ENCODE measurements at places on chromosomes 7 and 10.

- DNase-seq: peak; percentile 30
Measured at GRCh38 chr10:103451091-103451813, 918 bp downstream of the CALHM2 start.

DNA sequence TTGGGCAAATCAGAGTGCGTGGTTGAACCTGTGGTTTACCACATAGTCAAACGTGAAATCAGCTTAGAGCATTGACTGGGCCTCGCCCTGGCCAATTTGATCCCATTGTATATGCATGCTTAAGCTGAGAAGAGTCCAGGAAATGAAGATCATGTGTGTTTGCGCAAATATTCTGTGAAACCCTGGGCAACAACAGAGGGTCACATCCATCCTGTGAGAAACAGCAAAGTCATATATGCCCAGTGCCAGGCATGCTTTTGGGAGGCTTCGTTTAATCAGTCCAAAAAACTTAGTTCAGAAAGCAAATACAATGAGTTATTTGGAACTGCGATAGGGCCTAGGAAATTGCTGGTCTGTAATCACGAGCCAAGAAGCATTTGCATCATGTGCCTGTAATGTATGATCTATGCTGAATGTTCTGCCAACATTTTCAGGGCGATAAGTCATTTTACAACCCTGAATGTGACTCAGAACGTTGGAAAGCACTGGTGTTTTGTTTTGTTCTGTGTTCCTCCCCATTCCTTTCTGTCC, 412.1 kb upstream of the CELF2 start:
- no peak for DNase-seq

DNA sequence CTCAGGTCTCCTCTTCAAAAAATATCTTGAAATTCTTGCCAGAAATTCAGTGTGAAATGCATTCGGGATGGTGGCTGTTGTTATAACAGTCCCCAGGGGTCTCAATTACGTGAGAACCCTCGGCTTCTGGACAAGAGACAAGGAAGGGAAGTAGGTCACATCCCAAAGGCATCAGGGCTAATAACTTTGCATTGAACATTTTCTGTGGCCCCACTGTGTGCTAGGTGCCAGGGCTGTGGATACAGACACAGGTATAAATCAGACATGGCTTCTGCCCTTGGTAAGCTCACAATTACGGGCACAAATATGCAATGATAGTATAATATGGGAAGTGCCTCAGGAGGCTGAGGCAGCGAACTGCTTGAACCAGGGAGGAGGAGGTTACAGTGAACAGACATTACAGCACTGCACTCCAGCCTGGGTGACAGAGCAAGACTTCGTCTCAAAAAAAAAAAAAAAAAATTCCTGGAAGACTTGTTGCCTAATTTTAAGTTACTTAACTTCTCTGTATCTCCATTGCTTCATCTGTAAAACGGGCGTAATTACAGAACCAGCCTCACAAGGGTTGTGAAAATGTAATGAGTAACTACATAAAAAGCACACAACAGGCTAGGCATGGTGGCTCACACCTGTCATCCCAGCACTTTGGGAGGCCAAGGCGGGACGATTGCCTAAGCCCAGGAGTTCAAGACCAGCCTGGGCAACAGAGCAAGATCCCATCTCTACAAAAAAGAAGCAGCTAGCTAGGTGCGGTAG, 2.5 kb upstream of the RHBDD2 start:
- DNase-seq: no peak

DNA sequence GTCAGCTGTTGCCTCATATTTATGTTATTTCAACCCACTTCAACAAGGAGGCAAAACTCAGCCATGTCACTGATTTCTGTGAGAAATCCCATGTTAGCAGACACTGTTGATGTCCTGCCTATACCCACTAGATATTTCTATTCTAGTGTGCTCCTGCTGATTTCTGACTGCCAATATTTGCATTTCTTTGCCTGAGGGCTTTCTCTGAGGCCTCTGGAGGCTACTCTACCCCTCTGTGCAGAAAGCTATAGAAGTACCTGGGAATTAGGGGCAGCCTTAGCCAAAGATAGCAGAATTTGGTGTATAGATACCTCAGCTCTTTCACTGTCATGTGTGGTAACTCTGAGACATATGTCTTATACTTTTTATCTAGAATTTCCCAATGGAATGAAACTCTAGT, 348.8 kb downstream of the SORCS3 start:
- no peak for DNase-seq

DNA sequence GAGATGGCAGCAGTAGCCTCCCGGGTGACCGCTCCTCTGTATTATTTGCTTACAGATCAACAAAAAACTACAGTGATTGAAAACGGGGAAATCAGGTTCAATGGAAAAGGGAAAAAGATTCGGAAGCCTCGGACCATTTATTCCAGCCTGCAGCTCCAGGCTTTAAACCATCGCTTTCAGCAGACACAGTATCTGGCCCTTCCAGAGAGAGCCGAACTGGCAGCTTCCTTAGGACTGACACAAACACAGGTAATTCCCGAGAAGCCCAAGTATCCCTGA, 2.2 kb downstream of the DLX6 start:
- no peak for DNase-seq

DNA sequence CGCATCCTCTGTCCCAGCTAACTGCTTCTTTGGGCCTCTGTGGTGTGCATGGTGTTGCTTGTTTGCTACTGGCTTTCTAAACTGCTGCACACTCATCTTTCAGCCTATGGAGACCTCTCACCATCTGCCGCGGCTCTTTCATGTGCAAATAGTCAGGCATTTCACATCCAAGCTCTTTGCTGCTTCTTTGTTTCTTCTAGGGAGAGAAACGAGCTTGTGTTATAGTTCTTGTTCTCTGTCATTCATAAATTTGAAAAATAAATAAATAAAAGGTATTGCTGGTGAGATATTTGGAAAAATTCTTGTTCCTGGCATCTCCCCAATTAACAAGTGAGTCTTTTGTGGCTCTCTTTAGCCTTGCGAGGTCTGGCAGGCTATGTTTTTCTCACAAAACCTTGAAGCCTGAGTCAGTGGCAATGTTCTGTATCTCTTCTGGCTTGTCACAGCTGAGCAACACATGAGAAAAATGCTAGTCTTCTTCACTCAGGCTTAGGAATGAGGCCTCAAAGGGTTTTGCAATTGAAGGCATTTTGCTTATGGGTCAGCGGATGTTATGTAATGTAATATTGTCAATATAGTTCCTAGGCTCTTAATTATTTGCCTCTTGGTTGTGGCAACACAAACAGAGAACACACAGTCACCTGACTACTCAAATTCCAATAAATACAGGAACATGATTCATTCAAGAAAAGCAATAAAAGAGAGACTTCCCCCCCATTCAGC, 274.0 kb downstream of the FRMD4A start:
- DNase-seq: no peak

- no peak for DNase-seq
Measured at GRCh38 chr10:110392868-110393740, 88.4 kb upstream of the SMNDC1 start.

DNA sequence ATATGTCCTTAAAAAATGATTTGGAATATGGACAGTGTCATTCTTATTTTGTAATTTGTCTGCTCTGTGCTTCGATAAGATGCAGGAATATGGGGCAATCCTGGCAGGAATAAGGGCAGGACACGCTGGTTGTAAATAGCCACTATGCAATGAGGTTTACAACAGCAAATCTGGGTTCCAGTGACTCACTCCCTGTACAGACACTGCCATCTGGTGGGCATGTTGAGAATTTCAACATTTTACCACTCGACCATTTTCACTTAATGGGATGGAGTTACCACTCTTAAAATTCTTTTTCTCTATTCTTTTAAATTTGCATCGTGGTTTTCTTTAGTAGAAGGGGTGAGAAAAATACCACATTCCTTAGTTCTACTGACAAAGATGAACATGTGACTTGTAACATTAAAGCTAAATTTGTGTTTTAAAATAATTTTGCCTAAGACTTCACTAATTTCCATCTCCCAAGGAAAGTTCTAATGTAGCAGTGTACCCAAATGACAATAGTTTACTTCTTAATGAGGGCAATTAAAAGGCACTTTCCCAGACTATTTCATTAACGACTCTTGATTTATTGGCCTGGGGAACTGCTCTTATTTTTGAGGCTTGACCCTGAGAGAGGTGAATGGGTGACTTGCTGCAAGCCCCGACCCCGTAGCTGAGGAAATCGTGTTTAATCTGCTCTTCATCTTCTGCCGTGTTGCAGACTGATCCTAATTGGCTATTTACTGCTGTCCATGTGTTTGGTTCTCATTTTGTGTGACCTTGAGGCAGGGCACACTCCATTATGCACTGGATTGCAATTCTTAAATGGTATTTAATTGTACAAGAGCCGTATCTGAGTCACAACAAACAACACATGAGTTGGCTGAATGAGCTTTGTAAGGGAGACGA, 173.6 kb upstream of the IMMP2L start:
- no peak for DNase-seq

- no peak for DNase-seq
Measured at GRCh38 chr10:126123466-126123865, 227.1 kb downstream of the FANK1 start.

GRCh38 chr7:18511351-18512140, 16.0 kb downstream of the HDAC9 start:
- DNase-seq: no peak

DNA sequence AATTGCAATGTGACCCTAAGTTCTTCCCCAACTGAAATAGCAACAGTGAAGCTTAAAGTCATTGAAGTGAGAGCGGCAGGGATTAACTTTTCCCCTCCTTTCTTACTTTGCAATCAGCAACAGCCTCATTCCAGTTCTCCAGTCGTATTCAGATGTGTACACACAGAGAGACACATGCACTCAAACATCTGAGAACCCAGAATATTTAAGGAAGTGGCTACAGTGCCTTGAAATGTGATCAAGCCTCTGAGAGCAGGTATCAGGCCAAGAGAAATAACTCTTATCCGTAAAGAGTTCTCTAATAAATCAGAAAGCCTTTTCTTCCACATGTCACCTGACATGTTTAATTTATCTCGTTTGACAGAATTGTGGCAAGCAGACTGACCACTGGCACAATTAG, 388.9 kb upstream of the NPVF start:
- no peak for DNase-seq

GRCh38 chr7:33251301-33251700, 121.9 kb downstream of the BBS9 start:
- no peak for DNase-seq

- DNase-seq: no peak
Measured at GRCh38 chr10:77207828-77208185, 429.8 kb downstream of the KCNMA1 start.

DNA sequence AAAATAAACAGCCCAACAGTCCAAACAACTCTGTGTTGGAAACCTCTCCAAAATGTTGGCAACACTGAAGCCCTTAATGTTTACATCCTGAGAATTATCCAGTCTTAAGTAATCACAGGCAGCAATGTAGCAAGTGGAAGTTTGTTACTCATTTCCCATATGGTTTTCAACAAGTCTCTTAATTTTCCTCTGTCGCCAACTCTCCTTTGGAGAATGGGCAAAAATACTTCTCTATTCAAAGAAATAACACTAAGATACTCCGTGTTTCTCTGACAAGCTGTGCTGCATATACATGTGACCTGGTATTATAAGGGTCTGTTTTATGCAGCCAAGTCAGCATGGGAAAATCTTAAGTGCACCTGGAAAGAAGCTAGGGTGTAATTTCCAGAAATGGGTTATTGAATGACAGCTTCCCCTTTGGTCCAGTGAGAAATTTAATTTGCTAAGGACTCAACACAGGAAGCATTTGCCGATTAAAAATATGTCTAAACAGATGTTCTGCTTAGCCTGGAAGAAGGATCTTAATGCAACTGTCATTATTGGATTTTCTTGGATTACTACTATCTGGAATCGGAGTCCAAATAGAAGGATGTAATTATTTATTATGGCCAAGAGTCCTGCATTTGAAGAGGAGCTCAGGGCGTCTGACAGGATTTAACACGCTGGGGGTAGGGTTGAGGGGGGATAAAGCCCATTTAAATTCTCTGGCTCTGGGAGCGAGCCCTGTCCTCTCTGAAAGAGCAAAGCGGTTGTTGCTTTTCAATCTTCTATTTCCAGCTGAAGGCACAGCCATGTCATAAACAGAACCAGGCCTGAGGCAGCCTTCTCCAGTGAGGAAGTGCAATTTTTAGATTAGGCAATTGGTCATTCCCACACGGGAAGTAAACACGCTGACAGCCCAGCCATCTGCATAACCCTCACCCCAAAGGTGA, 73.1 kb downstream of the TLL2 start:
- no peak for DNase-seq

GRCh38 chr10:32256613-32257437, 90.1 kb downstream of the EPC1 start:
- peak; percentile 8 for DNase-seq
